ENCODE measurements at places on chromosomes 13 and 19.

GRCh38 chr13:39484506-39485313, 118.3 kb downstream of the LHFPL6 start:
- no peak for DNase-seq

GRCh38 chr19:55346725-55347441, 7.2 kb downstream of the KMT5C start:
- no peak for DNase-seq

GRCh38 chr13:90717451-90717936, 630.0 kb upstream of the MIR17HG start:
- DNase-seq = no peak

DNA sequence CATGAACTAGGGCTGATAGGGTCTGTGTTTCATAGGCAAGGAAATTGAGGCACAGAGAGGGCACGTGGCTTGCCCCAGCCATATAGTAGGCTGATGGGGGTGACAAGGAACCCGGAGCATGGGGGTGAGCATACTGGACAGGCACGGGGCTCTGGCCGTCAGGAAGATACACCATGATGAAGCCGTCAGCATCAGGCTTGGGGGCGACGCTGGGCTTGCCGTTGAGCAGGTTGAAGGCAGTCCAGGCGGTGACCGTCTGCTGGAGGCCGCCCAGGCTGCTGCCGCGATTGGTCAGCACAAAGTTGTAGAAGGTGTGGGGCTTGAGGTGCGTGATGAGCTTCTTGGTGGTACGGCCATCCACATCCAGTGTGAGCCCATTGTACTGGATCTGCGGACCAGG, 119.7 kb downstream of the PTPRS start:
- DNase-seq = no peak

GRCh38 chr19:57812226-57812625, 2.5 kb downstream of the ZNF552 start:
- DNase-seq = no peak

- DNase-seq = no peak
These were observed 81.6 kb downstream of the DACH1 start for GRCh38 chr13:71785361-71785760.

- DNase-seq = no peak
These were observed 217.2 kb upstream of the HTR2A start for GRCh38 chr13:47114030-47114429.

- DNase-seq = no peak
These were observed 2.0 kb upstream of the FFAR1 start for GRCh38 chr19:35345671-35346111.

DNA sequence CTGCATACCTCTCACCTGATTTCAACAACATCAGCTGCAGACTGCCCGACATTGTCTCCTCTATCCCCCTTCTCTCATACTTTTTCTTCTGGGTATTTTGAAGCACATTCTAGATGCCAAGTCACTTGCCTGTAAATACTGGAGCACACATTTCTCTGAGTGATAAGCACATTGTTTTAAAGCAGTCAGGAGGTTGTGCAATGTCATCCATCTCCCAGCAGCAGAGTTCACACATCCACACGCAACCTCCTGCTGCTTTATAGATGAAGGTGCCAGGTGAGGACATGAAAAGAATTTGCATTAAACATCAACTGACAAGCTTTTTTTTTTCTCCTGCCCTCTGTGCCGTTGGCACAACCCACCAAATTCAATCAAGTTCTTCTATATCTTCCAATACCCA, 5.5 kb downstream of the UPK1A start:
- no peak for DNase-seq

GRCh38 chr13:30442926-30443325, 20.6 kb downstream of the UBE2L5 start:
- no peak for DNase-seq

DNA sequence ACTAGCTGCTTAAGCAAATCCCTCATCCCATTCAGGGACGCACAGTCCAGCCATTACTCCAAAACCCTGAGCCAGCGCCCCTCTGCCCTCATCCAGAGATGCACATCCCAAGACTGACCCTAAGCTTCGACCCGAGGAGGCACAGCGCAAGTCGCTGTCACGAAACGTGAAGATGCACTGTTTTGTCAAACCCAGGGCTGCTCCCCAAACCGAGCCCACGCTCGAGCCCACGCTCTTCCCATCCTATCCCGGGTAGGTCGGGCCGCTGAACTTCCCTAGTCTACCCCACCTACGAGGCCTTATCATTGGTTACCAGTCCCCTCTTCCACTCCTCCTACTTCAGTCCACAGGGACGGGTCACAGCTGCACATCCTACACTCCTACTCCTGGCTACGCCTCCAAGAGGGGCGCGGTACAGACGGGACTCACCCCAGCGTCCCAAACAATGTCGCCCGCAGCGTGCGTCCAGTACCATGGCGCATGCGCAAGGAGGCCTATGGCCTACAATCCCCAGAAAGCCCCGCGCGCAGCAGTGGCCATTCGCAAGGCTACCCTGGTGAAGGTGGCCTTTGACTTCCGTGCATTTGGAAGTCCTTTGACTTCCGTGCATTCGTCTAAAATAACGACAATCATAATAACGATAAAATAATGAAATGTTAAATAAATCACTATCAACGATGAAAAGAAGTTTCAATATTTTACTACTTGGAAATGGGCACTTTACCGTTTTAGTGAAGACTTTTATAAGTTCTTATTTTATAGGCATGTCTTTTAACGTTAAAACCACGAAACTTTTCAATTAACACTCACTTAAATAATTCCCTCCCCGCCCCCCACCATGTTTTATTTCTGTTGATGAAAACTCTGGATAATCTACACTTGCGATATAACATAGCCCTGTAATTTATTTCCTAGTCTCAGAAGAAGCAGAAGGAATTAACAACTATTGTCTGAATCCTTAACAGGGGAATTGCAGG, at the start of gene ZNF285:
Gene ZNF285 (minus strand): TSS at position 470 of the 977 bp plus-strand sequence. CDS start 4,395 bp downstream, outside the sequence.
- no peak for DNase-seq

- no peak for DNase-seq
These were observed 1.0 kb downstream of the AXL start for GRCh38 chr19:41219924-41220567.

GRCh38 chr13:99406799-99407201, 94.5 kb upstream of the TM9SF2 start:
- DNase-seq = no peak

- no peak for DNase-seq
These were observed 310.2 kb downstream of the ZNF536 start for GRCh38 chr19:30682146-30682998.

DNA sequence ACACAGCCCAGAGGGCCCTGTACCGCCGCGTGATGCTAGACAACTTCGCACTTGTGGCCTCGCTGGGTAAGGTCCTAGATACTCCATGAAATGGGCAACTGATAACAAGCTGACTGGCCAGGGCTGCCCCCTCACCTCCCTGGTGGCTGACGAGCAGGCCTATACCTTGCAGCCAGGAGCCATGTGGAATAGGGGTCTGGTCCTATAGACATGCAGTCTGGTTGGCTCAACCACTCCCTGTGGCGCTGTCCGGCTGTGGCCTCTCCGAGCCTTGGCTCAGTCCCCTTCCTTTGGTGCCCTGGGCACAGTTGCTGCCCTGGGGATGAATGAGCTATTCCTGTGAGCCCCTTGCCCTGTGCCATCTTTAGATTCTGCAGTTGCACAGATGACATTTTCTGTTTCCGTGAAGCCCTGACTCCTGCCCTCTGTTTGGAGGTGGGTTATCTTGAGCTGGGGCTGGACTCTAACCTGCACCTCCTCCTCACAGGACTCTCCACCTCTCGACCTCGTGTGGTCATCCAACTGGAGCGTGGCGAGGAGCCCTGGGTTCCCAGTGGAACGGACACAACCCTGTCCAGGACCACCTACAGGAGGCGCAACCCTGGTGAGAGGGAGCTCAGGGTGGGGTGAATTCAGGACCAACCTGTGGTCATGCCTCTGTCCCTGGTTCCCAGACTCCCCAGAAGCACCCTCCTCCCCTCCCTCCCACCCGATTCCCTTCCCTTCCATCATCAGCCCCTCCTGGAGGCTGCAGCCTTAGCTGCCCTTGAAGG, 2.5 kb downstream of the ZNF324 start:
- DNase-seq = no peak

DNA sequence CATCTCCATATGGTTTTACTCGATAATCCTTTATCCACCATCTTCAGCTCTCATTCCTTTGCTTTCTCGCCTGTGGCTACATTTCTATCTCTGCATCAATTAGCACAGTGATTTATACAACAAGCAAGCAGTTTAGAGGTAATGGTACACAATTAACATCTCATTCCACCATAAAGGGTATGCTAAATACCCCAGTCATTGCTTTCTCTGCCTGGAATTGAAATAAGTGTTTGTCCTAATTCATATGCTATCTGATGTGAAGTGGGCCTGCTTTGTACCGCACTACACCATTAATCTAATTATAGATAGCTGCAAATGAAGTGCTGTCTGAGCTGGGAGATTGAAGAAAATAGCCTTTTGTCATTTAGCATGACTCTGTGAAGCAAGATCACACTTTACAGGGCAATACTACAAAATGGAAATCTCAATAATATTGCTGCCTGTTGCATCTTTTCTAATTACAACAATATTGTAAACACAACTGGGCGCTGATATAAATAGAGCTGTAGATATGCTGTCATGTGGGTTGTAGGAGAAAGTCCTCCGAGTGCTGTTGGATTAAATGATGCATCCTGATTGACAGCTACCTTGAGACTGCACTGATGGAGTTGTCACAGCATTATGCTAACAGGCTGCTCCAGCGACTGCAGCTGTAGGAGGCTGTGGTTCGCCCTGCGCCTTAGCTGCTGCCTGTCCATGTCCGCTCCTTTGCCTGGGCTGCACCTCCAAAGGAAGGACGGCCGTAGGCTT, 78.2 kb downstream of the GGACT start:
- no peak for DNase-seq

DNA sequence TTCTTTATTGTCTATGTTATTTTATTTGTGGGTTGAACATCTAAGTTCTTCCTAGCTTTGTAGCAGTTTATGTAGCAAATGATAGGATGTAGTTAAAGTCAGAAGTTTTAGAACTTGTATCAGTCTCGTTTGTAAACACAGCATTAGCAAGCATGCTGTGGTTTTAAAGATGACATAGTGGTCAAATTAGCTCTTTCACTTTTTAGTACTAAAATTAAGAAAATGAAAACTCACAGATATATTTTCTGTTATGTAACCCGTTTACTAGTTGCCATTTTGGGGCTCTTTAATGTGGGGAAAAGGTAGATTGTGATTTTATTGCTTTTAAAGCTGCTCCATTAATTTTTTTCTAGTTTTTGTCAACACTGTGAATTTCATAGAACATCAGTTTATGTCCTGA, 216.5 kb downstream of the PCCA start:
- DNase-seq = no peak

GRCh38 chr13:106795847-106796246, 227.9 kb upstream of the ARGLU1 start:
- no peak for DNase-seq

DNA sequence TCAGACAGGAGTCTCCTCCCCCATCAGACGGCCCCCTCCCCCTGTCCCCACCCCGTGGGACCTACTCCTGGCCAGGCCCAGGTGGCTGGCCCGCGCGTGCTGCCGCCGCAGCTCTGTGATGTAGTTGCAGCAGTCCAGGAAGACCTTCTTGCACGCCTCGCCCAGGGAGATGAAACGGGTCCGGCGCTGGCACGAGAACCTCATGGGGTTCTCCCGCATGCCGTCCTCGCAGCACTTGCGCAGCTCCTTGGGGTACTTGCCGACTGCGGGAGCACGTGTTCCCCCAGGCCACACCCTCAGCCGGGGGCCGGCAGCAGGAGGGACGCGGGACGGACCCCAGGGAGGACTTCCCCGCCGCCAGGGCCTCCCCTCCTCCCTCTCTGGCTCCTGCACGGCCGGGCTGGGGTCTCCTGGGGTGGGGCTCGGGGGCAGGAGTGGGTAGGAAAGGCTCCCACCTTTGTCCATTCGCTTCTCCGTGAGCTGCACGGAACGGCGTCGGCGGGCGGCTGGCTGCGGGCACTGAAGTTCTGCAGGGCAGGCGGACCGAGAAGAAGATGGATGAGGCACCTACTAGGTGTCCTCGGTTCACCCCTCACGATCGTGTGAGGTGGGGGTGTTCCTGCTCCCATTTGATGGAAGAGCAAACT, 13.3 kb downstream of the C3 start:
- DNase-seq = no peak

DNA sequence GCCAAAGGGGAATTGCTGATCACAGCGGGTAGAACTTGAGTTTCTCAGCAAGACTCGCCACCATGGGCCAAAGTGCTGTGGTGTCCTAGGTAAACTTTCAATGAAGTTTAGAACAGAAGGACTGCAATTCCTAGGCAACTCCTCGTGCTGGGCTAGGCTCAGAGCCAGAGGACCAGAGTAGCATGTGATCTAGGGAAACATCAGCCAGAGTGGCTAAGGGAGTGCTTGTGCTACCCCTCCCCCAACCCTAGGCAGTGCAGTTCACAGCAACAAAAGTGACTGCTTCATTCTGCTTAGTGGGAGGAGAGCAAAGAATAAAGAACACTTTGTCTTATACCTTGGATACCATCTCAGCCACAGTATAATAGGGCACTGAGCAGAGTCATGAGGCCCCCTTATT, 1658.6 kb upstream of the MIR17HG start:
- DNase-seq = no peak

DNA sequence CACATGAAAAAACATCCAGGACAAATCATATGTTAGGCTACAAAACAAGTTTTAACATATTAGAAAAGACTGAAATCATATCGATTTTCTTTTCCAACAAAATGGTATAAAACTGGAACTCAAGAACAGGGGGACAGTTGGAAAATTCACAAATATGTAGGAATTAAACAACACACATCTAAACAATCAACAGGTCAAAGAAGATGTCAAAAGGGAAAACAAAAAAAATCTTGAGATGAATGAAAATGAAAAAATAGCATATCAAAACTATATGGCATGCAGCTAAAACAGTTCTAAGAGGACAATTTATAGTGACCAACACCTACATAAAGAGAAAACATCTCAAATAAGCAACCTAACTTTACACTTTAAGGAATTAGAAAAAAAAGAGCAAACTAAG, 585.3 kb downstream of the UQCRFS1 start:
- no peak for DNase-seq

DNA sequence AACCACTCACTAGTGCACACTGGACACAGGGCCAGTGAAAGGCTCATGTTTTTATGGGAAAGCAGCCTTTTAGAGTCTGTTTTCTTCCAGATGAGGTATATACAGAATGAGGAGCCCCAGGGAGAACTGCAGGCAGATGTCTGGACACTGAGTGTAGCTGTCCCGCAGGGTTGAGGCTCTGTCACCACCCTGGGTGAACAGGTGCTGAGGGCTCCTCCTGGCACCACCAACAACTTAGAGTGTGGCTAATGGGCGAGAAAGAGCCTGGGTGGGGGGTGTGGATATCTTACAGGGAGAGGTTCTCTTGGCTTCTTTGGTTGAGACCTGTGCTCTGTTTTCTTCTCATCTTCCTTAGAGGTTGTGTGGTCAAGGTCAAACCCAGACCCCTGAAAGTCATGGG, 202.1 kb upstream of the GPR12 start:
- no peak for DNase-seq
